ENCODE measurements at places on chromosomes 13 and 19.

DNA sequence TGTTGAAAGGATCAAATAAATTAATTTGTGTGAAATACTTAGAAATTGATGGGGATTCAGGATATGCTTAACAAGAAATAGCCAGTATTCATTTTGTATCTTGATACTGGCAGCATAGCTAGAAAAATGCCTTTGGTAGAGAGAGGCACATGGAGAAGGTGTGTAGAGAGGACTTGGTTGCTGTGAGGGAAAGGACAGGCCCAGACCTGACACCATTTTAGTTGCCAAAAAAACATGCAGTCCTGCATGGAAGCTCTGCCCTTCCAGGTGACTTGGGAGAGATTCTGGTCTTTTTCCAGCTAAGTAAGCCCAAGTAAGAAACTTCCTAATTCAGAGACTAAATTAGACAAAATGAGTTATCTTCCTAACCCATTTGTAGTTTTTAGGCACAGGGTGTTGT, 335.0 kb downstream of the RFC3 start:
- DNase-seq, result no peak

GRCh38 chr19:35696835-35697234, 7.5 kb upstream of the ZBTB32 start:
- no peak for DNase-seq

DNA sequence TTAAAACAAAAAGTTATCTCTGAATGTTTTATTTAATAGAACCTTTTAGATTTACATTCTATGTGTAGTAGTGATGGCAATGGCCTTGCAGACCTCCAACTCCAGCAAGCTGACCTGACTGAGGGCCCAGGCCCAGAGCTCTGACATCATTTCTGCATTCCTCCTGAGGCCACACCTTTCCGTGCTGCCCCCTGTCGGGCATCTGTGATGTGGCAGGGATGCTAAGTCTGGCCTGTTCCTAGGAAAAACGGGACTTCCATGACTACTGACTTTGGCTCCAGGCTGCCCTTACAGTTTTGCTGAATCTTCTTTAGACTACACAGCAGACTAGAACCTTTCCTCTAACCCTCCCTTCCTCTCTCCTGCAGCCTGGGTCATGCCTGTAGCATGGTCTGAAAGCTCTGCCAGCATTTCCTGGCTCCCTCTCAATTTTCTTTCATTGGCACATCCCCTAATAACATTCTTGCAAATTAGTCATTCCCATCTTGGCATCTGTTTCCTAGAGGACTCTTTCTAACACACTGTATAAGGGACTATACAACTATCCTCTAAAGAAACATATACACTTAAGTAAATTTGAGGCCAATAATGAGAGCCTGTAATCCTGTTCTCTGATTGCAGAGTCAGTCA, 249.1 kb downstream of the GPC5 start:
- DNase-seq, result no peak

GRCh38 chr13:22948421-22948820, 232.4 kb upstream of the SGCG start:
- no peak for DNase-seq

DNA sequence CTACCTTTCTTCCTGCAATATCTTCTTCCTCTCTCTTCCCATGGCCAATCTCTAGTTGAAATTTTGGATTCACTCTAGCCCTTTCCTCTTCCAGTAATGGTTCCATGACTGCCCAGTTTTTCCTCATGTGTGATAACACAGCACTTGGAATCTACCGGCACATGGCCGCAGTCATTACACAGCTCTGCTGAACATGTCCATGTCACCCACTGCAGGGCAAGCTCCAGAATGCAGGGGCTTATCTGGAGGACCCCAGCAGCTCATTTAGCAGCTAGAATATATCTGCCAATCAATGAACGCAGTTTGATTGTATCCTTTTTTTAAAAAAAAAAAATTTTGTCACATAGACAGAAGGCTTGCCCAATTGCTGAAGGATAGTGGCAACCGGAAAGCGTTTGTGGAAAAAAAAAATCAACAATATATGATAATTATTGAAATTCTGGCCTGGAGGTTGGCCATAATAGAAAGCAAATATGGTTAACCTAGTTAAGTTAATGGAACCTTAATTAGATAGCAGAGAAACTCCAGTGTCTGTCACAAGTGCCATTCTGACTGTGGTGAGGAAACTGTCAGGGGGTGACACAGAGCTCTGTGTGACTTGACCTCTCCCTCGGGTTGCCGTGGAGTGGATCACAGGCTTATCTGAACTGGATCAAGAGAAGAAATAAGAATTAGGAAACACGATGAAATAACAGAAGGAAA, 426.7 kb downstream of the LIG4 start:
- DNase-seq, result no peak

DNA sequence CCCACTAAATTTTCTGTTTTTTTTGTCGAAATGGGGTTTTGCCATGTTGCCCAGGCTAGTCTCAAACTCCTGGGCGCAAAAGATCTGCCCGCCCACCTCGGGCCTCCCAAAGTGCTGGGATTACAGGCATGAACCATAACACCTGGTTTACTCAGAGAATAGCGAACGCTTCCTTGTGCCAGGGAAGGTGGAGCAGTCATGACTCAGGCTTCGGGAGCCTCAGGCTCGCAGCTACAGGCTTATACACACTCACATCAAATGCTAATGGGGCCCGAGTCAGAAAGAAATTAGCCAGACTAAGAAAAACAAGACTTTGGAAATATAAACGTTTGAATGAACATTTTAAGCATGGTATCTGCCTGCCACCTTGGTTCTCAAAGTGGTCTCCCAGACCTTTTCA, 11.0 kb upstream of the TPT1 start:
- DNase-seq, result no peak

- no peak for DNase-seq
Observed at GRCh38 chr13:44651209-44651608, 75.1 kb upstream of the TSC22D1 start.

GRCh38 chr13:111515307-111515617, 194.8 kb downstream of the TEX29 start:
- DNase-seq, result no peak

DNA sequence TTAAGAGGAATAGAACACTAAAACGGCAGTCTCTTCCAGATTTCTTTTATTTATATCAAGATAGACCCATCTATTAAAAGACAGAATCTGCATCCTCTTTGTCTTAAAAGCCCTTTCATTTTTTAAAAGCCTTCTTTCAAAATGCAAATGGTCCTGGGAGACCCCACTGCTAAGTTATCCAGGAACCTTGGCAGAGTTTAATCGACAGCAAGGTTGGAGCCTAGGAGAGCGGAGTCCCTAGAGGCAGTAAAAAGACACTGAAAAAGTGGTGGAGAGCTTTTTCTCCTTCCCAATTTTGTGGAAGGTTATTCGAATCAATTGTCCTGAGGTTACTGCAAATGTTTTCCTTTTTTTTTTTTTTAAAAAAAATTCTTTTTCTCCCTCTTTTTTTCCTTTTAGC, 294.7 kb downstream of the NALCN start:
- DNase-seq, result no peak

- DNase-seq, result no peak
Observed at GRCh38 chr19:35202722-35203688, 25.5 kb downstream of the FAM187B start.

DNA sequence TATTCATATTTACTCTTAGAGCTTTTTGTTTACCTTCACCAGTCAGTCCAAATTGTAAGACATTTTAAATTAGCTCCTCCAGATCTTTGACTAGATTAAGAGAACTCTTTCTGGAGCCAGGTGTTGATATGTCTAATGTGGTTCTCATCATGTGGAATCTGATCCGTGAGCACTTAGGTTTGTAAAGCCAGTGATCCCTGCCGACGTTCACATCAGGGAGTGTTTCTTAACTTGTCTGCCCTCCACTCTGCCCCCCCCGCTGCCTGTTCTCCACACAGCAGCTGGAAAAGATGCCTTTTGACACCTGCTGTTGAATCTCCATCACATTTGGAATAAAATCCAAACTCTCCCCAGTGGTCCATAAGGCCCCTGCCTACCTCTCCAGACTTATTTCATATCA, 17.7 kb downstream of the METTL21C start:
- no peak for DNase-seq

DNA sequence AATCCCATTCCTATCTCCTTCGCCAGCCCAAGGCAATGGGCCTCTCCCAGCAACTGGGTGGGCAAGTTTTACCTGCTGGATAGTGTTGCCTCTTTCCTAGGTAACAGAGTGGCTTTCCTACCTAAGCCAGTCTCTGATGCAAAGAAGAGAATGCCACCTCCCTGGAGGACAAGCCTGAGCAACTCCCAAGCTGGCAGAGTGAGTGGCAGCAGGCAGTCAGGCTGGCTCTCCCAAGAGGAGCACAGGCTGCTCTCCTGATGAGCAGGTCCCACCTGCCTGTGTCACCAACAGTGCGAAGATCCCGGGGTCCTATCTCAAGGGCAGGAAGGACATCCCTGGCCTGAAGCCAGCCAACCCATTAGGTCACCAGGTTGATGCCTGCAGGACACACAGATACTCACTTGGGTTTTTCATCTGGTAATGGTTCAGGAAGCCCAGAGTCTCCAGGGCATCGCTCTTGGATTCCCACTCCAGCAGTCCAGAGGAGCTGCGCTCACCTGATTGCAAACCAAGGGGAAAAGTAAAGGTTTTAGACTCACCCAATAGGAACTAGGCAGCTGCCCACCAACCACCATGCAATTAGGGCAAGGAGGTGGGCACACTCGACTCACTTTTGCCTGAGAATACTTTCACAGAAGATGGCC, 5.5 kb upstream of the ECH1 start:
- peak; percentile 44 for DNase-seq

- no peak for DNase-seq
Observed at GRCh38 chr19:33595783-33596182, 26.0 kb upstream of the CHST8 start.

- no peak for DNase-seq
Observed at GRCh38 chr19:33207040-33207620, 13.0 kb downstream of the LRP3 start.

DNA sequence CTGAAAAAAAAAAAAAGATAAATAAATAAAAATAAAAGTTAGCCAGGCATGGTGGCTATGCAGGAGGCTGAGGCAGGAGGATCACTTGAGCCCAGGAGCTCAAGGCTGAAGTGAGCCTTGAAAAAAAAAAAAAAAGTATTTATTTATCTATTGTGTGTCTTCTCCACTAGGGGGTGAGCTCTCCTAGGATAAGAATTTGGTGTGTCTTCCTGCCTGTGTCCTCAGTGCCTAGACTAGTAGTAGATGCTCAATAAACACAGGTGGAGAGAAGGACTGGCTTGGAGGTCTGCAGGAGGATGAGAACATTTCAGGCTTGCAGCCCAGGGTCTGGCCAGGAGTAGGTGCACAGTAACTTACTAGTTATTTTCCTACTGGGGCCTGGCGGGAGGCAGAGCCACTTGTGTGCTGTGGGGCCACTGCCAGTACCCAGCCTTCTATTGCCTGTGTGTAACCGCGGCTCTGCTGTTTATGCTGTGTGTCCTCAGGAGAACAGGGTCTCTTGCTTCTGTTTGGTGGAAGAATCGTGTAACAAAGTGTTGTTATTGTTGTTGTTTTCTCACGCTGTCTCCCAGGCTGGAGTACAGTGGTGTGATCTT, 5.4 kb downstream of the LMTK3 start:
- no peak for DNase-seq

DNA sequence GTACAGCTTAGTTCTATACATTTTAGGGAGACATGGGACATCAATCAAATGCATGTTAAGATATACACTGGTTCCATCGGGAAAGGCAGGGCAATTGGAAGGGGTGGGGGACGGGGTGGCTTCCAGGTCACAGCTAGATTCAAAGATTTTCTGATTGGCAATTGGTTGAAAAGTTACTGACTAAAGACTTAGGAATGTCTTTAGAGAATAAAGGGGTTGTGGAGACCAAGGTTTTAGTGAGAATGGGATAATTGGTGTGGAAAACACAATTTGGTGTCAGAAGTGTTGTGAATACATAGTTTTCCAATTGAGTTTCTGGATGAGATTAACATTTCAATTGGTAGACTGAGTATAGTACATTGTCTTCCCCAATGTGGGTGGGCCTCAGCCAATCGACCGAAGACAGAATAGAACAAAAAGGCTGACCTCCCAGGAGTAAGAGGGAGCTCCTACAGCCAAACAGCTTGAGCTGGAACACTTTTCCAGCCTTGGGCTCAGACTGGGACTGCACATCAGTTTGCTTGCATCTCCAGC, 988 bp upstream of the CCDC169 start:
- no peak for DNase-seq

DNA sequence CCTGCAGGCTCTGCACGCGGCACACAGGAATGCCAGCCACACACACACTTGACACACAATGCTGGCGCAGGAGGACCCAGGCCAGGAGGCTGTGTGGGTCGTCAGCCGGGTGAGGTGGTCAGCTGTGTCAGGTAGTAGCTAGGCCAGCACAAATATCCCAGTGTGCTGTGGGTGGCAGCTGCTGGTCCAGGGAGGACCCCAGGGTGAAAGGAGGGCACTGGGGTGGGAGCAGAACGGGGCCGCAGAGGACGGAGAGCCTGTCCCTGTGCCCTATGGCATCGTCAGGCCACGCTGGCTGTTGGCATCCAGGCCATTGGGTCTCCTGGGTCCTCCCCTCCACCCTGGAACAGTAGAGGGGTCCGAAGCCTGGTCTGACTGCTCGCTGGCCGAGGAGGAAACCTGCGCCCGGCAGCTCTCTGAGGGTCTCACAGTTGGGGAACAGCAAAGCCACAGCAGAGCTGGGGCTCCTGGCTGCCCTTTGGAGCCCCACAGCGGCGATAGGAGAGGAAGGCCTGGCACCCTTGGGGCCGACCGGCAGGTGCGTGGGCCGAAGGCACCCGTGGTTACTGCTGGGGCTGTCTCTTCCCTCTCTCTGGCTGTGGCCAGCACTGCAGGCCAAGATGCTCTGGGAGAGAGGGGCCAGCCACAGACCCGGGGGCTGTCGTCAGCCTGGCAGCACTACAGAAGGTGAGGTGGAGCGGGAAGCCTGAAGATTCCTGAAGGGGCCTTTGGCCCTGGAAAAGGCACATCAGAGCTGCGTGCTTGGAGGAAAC, 27.3 kb downstream of the C13orf46 start:
- peak; percentile 75 for DNase-seq

DNA sequence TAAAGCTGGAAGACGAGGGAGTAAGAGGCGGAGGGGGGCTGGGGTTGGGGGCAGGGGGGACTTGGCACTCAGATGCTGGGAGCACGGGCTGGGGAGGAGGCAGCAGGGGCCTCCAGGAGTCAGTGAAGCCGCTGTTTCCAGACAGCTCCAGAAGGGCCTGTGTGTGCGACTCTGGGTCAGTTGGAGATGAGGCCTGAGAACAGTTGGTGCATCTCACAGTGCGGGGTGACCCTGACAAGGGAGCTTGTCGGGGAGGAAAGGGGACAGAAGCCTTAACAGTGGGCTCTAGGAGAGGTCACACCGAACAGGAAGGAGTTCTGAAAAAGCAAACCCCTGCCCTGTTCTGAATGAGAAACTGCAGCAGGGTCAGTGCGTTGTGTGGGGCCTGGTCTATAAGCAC, 11.2 kb downstream of the NAXD start:
- DNase-seq, result no peak

DNA sequence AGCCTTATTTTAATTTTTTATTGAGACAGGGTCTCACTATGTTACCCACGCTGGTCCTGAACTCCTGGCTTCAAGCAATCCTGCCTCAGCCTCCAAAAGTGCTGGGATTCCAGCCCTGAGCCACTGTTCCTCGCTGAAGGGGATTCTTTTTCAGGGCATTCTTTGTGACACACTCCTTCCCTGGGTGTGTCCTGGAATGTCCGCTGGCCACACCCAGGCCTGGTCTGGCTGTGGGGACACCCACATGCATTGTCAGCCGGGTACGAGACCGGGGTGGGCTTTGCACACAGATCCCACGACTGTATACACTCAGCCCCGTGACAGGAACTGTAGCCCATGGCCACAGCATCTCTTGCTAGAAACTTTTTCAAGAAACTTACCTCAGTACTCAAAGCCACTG, 34.4 kb upstream of the GATAD2A start:
- no peak for DNase-seq

- DNase-seq, result no peak
Observed at GRCh38 chr13:100512422-100512821, 76.2 kb downstream of the GGACT start.

All from aorta (tissue), 5 donors.